NCI-H187 treated with DMSO at 0.1 percent for 48 hours (cell line): ENCODE measurements at places on chromosomes 16 and 17.

DNA sequence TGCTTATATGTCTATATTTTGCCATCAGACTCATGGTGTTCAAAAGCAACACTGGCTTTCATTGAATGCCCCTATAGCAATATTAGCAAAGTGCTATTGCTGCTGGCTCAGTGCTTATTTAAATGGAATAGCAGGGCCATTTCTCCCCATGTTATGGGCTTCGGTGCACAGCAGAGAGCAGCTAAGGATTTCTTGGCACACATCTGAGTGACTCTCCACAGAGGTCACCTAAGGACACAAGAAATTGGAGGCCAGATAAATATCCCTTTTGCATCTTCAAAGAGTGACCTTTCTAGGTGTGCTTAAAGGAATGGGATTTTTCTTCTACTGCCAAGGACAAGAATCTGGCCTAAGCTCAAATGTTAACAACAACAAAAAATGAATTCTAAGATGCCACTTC is 751.8 kb downstream of the CDH11 start:
- DNase-seq = no peak

DNA sequence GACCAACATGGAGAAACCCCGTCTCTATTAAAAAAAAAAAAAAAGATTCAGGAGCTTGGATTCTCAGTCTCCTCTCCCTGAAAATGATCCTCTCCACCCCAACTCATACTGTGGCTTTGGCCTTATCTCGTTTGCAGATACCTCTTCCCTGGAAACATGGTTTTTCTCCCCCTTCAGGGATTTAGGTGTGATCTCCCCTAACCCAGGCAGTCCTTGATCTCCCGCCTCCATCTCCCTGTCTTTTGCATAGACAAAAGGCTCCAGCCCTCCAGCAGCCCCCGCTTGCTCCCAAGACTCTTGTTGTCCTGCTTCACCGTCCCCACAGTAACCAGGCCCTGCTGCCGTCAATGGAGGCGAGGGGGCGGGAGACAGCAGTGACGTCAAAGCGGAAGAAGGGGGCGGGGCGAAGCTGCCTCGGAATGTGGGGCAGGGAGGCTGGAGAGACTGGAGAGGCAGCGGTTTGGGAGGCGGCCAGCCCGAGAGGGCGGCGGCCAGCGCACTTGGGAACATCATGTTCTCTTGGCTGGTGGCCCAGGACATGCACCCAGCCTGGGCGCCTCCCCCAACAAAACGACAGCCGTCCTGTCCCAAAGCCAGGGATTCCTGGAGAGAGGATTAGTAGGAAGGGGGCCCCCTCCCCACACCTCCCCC is 1.9 kb upstream of the PER1 start:
- DNase-seq = no peak

GRCh38 chr16:80536238-80536637 is 4.6 kb upstream of the DYNLRB2 start:
- DNase-seq = no peak

GRCh38 chr16:10745841-10746240 is 2.2 kb downstream of the NUBP1 start:
- DNase-seq = no peak

- no peak for DNase-seq
These were observed 37.8 kb downstream of the LITAFD start for GRCh38 chr16:8919934-8920462.

GRCh38 chr17:36030956-36031355 is 13.2 kb upstream of the CCL23 start:
- no peak for DNase-seq

DNA sequence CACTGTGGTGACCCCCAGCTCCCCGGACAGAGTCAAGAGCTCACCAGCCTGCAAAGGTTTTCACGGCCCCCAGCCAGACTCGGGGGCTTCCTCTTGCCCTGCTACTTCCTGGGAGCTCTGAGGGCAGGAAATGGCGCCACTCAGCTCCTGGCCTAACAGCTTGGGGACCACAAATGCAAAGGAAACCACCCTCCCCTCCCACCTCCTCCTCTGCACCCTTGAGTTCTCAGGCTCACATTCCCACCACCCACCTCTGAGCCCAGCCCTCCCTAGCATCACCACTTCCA is 375 bp upstream of the SPN start:
- no peak for DNase-seq

- no peak for DNase-seq
These were observed 422 bp downstream of the CD300LF start for GRCh38 chr17:74712301-74712700.

DNA sequence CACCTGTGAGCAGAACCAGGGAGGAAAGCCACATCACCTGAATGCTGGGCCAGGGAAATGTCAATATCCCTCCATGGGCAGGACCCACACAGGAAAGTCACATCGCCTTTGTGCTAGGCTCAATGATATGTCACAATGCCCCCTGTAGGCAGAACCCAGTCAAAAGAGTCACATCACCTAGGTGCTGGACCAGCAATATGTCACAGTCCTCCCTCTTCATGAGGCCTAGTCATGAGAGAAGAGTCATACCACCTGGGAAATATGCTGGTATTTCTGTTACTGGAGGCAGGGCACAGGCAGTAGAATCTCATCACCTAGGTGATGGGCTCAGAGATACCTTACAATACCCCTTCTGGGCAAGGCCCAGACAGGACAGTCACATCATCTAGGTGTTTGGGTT is 1843.4 kb downstream of the TP53TG3F start:
- no peak for DNase-seq

- no peak for DNase-seq
These were observed 3.4 kb upstream of the HSBP1 start for GRCh38 chr16:83804366-83804765.

- no peak for DNase-seq
These were observed 593 bp upstream of the WDR45B start for GRCh38 chr17:82648742-82649331.

- DNase-seq = no peak
These were observed 47.3 kb downstream of the TBC1D16 start for GRCh38 chr17:79988185-79988971.

DNA sequence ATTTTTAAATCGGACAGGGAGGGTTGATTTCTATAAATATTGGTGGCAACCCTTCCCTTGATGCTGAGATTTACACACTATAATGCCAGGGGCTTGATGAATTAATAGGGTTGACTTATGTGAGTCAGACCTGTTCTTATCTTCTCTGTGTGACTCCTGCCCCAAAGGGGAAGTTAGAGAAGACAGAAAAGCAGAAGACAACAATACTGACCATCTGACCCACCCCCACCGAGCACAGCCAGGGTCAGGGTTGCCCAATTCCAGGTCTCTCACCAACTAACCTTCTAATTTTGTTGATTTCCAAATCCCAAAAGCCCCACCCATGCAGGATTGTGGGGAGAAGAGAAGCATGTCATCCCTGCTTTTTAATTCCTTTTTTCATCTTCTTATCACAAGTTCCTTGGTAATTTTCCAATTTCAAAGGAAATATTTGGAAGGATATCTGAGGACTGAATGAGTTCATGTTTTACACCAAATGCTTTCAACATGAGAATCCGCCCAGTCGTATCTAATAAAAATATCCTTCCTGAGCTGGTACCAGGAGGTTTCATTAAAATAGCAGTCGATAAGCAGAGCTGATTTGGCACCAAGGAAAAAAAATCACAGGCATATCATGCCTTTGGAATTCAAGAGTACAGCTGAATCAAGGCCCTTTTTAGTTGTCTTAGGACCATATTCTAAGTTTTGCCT is 603.4 kb upstream of the CDH11 start:
- DNase-seq = no peak

GRCh38 chr16:17590711-17591654 is 120.2 kb upstream of the XYLT1 start:
- DNase-seq = no peak

- no peak for DNase-seq
These were observed 5.7 kb upstream of the TVP23A start for GRCh38 chr16:10824111-10824893.

DNA sequence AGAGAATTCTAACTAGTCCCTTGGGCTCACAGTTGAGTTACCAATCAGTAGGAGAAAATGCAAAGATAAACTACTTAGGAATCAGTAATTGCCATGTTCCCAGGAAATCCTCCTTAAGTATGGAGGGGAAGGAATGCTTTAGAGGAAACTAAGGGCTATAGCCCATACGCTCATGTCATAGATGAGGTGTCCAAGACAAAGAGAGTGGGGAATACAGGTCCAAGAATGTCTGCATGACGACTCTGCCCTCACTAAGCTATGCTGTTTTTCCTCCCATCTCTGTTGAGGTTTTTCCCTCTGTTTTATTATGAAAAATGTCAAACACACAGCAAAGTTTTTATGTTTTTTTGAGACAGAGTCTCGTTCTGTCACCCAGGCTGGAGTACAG is 16.0 kb downstream of the LDHD start:
- no peak for DNase-seq

DNA sequence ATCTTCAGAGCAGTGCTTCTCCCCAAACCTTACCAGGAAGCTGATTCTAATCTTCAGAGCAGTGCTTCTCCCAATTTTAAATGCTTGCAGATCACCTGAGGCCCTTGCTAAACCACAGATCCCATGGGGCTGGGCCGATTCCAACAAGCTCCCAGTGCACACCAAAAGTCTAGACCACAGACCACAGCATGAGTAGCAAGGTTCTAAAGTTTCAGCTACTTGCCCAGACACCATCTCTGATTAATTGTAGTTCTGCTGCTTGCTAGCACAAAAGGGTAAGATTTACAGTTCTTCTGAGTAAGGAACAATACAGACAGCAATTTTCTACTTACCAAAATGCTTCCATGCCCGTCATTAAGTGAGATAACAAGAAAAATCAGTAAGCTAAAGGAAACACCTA is 12.2 kb downstream of the CLEC3A start:
- no peak for DNase-seq

GRCh38 chr17:71558901-71559300 is 561.9 kb upstream of the SOX9 start:
- no peak for DNase-seq

- no peak for DNase-seq
These were observed 88.4 kb downstream of the CHD9NB start for GRCh38 chr16:52964290-52964689.

DNA sequence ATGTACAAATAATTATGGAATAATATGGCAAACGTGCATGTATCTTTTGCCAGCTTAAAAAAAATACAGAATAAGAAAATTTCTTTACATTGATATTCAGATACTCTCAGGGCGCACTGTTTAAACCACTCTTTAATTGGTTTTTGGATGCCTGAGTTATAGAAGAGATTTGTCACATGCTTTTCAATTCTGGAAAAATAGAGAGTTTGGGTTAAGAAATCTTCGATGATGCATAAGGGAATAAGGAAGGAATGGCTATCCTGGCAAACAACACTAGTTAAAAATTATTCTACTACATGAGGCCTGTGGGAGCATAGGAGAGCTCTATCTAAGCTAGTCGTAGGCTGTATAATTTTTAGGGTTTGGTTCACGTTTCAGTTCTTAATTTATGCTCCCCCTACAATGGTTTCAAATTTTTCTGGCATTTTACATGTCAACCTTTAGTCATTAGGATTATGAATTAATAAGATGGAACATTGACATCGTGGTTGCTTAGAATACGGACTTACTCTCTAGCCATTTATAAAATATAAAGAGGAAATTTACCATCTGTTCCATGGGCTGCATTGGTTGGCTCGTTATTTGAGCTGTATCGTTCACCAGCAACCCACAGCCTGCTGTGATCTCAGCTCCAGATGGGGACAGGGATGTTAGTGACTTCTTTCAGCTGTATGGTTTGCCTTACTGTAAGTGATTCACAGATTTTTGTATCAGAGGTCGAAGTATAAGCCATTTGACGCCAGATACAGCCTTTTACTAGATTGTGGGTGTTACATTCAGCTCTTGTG is 15.9 kb downstream of the NARF start:
- DNase-seq = no peak

- DNase-seq = no peak
These were observed 18.8 kb downstream of the HSD11B2 start for GRCh38 chr16:67449739-67450138.

DNA sequence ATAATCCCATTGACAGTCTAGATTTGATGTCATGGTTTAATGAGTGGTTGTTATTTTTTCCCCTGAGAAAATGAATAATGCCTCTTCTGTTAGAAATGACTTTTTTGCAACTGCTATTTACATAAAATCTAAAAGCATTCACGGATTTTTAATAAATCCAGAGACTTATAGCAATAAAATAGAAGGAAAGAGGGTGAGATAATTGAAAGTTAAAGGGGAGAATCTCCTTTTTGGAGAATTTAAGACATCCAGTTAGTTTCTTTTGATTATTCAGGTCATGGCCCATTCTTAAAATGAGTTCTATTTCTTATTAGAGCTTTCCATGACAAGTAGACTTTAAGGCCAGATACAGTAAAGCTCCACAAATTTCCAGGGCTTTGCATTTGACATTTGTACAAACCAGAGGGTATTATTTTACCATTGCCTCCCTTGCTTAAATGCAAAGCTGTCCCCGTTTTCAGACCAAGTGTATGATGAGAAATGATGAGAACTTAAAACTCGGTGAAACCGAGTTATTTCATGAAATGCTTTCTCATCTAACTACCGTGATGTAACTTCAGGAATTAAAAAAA is 789.0 kb upstream of the SOX9 start:
- DNase-seq = no peak

- no peak for DNase-seq
These were observed 7.6 kb downstream of the CCDC57 start for GRCh38 chr17:82204831-82205719.

GRCh38 chr17:76050538-76051467 is 21.5 kb downstream of the SRP68 start:
- DNase-seq = no peak

DNA sequence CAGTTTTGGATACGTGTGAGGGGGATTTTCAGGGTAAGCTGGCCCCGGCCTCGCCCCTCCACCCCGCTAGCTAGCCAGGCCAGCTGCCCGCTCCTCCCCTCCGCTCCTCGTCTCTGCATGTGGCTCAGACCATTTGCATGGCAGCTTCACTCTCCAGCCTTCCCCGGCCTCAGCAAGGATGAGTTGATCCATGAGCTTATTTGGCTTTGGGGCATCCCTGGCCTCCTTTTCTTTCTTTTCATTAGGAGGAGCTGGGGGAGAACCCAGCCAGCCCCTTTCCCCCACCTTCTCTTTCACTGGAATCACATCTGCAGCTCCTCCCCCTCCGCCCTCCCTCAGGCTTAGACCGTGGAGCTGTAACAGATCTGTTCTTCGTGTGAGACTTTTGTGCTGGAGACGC is 30.7 kb downstream of the ELAC2 start:
- DNase-seq = no peak

DNA sequence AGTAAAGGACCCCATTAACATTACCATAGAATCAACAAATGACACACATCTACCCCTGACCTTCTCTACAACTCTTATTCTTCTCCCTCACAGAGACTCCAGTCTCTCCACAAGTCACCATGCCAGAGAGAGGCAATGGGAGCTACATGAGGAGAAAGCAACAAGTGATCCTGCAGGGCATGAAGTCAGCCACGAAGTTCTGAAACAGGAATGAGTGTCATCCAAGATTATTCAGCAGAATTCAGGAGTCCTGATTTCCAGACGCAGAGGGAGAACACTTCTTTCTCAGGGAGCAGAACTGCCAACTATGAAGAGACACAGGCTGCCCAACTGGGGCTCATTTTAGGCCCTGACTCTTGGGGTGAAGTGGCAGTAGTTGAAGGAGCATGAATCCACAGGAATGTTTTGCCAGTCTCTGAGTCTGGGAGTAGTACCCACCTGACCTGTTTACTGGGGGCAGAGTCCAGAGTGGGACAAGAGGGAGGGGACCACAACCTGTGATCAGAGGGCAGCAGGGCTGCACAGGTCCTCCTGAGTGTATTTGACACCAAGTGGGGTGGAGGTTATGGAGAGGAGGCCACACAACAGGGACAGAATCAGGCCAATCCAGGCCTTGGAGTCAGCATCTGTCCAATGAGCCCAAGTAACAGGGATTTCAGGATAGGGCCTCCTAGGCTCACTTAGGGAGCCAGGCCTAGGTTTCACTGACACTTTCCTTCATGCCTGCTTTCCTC is 2.4 kb upstream of the MTMR4 start:
- no peak for DNase-seq
